ENCODE measurements at places on chromosomes 3 and 15. TPM values are rescaled to one million over a fixed set of nuclear protein-coding genes. Genes with fewer than 3 reads are reported as not detected.

- DNase-seq, result no peak
These were observed 19.6 kb downstream of the CHRD start for GRCh38 chr3:184399410-184399809.

GRK7 gene
- total RNA-seq, result not detected

MAP6D1 gene
- 0.79 TPM for total RNA-seq

CADPS gene
- total RNA-seq, result 16.1 TPM

GATM gene
- total RNA-seq, result 36.0 TPM

DNA sequence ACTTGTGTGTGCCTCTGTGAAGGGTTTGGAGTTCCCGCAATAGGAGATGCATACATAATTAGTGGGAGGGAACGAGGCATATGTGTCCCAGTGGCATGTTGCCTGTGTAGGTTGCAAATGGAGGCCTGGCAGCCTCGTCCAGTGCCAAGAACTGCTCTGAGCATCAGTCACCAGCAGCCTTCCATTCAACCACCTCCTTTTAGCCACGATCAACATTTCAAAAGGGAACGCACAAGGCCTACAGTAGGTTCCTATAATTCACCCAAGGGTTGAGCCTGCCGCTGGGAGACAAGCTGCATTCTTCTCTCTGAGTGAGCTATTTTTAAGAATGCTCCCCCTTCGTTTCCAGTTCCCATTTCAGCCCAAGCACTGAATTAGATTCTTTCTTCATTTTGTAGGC, 78.8 kb upstream of the CTNNB1 start:
- DNase-seq, result no peak

DNA sequence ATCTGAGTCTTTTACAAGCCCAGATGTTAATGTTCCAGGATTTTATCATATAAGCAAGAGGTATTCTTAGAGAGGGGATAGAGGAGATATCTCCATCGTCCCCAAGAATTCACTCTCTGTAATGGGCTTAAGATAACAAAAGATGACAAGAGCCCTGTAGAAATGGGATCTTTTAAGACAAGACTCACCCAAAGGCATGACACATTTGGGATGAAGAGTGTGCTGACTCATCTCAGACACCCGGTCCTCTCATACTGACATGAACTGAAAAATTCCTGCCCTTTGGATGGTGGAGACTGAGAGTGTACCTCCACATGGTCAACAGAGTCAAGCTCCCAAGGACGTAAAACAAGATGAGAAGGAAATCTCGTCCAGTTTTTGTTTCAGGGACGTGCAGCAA, 11.0 kb downstream of the LEKR1 start:
- DNase-seq, result no peak

DNA sequence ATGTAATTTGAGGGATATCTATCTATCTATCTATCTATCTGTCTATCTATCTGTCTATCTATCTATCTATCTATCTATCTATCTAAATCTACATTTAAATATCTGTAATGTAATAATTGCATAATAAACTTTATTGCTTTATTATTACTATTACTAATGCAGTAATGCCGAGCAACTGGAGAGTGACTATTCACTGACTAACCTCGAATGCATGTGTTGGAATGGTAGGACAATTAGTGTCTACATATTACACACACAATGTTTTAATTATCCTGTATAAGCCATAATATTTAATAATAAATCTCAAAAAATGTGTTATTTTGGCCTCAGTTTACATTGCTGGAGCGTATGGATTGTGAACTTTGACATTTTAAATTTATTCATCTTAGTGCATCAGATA, 25.2 kb upstream of the CNTN3 start:
- no peak for DNase-seq

GRCh38 chr3:56314842-56315241, 153.4 kb downstream of the ERC2 start:
- no peak for DNase-seq

DNA sequence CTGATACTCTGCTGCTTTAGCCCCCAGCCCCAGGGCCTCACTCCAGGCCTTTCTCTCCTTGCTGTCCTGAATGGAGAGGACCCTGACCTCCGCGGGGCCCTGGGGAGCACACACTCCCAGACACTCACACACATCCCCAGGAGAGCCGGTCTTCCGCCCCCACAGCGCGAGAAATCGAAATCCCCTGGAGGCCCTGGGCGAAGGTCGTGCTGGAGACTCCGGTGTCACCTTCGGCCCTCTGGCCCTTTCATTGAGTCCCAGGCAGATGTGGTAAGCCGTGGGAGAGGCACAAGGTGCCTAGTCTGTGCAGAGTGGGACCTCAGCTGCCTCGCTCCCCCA, 848 bp upstream of the GOLGA8B start:
- DNase-seq, result no peak

DNA sequence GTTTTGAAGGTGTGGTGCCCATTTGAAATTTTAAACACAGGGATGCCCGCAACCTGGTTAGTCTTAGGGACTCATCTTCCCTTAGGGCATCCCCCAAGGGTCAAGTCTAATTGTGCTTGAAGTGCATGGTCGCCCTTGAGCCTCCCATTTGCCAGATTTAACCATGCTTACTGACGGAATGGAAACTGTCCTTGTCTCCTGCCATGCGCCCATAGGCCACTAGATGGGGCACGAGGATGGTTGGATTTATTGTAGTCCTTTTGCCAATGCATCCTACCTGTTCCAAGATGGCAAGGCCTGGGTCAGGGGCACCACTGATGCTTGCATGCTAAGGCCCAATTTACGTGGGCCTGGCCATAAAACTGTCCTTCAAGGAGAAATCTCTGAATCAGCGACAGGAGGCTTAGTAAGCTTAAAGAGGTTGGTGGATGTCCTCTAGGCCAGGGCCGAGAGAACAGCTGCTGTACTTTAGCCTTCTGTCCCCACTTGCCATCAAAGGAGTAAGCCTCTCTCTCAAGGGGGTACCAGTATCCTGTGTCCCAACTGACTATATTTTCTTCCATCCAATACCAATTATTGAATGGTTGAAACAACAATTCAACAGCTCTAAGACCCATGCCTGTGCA, 355.4 kb downstream of the OTOL1 start:
- no peak for DNase-seq

- DNase-seq, result no peak
These were observed 129.4 kb upstream of the CNTN4 start for GRCh38 chr3:1969281-1969680.

- DNase-seq, result no peak
These were observed 6.7 kb upstream of the SEC13 start for GRCh38 chr3:10327592-10327991.

DNA sequence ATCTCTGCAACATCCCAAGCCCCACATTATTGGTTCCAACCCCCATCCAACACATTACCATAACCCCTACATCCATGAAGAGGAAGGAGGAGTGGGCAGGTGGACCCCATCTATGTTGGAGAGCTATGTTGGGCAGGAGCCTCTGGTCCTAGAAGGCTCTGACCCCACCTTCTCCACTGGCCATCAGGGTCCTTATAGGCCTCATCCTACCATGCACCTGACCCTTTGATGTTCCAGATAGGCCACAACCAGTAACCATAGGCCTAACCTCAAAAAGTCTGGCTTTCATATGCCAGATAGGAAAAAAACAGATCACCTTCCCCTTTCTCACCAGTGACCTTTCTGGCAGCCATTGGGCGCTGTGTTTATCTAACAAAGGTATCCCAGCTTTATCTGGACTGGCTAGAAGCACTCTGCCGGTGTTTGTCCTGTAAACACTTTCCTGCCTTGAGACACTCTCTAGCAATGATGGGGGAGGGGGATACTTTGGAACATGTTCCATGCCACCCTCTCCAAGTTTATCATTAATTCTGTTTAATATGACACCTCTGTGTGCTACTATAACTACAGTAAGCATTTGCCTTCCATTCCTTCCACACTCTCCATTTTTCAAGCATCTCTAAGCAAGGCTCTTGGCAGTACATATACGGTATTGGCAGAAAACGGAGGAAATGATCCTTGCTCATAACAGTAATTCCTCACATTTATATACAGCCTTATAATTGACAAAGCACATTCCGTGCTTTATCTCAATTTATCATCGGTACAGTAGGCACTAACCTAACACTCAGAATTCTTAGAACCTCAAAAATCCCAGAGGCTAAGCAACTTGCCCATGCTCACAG, 377.1 kb downstream of the VPS13C start:
- no peak for DNase-seq

DNA sequence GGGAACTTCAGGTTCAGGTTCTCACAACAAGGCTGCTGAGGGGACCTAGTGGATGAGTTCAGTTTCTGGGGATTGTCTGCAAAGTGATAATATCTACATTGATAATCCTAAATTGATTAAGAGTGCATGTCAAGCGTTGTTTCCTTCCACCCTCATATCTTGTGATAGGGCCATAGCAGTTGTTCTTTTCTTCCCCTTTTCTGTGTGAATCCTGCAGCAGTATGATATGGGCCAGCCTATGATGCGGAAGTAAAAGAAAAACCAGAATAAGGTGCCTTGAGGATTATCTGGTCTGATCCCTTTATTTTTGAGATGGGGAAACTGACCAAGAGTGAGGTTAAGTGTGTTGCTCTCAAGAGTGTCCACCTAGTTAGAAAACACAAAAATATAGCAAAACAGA, 86.2 kb downstream of the MITF start:
- DNase-seq, result no peak

HTR3E gene
- not detected for total RNA-seq

GRCh38 chr15:41967506-41968206, 4.7 kb downstream of the EHD4 start:
- peak; percentile 63 for DNase-seq

DNA sequence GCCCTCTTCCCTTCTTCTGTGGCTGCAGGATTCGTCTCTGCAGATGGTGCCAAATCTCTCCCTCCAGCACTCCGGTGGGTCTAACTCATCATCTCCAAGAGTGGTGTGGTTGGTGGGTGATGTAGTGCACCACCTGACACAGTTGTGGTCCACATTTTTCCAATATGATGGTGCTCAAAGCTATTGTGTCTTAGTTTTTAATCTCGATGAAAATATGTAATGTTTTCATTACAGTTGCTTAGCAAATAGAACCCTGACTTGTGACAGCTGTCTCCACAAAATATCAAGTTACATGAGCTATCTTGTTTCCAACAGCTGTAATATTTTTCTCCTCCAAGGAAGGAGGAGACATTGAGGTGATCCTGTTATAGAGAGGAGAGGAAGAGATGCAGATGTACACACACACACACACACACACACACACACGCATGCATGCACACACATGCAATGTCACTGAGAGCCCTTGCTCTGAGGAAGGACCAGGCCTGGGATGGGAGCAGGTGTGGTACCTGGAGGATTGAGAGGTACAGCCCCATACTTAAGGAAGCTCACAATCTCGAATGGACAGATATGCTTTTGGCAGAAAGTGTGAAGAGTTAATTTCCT, 15.7 kb upstream of the ESYT3 start:
- no peak for DNase-seq

All from right atrium auricular region (tissue), 2 donors.